Left lung (tissue), 14 donors: ENCODE measurements at places on chromosomes 5 and 9.

DNA sequence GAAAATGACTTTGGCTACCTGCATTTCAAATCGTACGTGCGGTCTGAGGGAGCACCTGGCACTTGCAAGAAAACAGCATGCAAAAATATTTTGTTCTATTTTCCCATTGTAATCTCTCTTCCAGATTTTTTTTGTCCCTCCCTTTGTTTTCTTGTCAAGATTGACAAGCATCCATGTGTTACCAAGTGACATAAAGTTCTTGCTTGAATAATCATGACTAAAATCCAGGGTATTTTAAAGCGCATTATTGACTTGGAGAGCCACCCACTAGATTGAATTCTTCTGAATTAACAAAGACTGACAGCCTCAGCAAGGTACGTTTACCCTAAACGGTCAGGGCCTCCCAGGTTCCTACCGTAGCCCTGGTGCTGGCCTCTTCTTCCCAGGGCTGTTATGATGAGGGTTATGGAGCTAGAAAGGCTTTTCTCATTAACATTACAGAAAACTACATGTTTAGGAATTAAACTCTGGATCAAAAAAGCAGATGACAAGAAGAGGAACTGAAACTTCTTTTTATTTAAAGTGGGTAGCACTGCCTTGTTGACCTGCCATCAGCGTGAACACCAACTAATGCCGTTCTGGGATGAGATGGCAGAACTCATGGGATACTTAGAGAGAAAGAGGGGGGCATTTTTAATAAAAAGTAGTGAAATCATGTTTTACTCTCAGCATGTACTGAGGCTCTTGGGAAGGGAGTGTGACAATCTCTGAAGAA is 297.0 kb downstream of the EFNA5 start:
- DNase-seq, result no peak

- peak; percentile 45 for DNase-seq
Observed at GRCh38 chr5:473551-474192, 30.7 kb downstream of the EXOC3 start.

DNA sequence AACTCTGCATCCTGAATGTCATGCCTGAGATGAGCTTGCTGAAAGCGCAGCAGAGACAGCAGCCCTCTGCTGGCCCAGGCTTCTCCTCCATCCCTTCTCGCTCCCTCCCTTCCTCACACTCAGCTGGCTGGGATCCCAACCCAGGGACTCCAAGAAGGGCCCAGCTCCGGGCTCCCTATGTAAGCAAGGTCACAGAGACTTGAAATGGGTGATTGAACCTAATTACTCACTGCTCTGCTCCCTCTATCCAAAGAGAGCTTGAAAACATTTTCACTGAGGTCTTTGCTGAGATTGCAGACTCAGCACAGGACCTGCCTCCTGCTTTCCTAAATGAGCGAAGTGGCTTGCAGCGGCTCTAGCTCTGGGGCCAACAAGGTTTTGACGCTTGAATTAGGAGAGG is 42.8 kb downstream of the RAPGEF1 start:
- peak; percentile 72 for DNase-seq

GRCh38 chr5:95925939-95926338 is 35.7 kb downstream of the ELL2 start:
- DNase-seq, result no peak

DNA sequence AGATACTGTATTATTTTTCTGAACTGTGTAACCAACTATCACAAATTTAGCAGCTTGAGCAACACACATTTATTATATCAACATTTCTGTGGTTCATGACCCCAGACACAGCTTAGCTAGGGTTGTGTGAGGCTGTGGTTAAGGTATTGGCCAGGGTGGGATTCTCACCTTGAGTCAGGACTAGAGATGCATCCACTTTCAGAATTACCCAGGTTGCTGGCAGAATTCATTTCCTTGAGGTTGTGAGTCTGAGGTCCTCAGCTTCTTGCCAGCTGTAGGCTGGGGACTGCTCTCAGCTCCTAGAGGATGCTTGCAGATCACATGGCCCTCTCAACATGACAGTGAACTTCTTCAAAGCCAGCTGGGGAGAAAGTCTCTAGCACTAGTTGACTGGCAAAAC is 122.5 kb upstream of the RASGRF2 start:
- no peak for DNase-seq

DNA sequence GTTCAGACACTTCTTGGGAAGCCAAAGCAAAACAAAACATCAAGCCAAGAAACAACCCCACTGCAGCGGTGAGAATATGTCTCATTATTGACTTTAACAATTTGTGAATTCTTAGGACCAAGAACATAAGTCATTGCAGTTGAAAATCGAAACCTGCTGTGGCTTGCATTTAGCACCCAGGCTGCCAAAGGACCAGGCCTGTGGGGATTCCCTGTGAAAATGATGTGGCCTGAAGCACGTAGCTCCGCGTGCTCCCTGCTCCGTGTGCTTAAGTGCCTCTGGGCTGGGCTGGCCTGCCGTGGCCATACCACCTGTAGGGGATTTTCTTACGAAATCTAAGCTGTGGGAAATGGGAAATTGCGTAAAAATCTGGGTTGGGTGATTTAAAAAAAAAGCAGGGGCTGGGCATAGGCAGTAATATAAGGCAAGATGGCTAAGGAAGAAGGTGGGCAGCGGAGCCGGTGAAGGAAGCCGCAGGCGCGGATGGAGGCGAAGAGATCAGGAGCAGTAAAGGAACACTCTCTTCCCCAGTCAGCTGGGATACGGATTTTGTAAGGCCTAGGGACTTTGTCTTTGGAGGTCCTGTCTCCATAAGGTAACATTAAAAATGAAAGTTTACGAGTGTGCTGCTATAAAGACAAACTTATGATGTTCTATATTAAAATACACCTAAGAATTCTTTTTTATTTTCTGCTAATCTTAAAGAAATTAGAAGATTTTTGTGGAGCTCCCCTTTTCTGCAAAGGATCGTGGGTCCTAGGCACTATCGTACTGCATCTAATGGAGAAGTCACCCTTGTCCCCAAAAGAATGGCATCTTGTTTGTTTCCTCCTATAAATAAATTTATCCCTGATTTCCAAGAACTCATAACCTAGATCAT is 189.6 kb upstream of the SEMA6A start:
- no peak for DNase-seq

DNA sequence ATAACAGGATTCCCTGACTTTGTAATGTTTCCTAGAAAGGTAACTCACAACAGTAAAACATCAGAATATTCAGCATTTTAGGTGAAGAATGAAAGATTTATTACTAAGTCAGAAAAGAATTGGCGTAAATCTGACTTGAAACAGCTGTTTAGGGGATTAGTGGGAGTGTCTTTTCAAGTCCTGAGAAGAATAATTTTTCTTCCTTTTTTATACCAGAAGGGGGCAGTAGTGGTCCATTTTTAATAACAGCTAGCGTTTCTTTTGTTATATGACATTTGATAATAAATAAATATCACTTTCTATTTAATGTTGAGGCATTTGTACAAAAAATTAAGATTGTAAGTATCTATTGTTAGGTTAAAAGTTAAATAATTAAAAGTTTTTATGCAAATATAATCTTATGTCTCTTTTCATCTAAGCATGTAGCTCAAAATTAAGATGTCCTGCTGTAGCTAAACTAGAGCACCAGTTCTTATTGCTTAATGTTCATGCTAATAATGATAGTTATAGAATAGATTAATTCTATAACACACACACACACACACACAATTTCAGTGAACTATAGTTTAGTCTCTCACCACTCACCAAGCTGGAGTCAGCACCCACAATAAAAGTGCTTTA is 258.7 kb upstream of the ARRDC3 start:
- peak; percentile 53 for DNase-seq

DNA sequence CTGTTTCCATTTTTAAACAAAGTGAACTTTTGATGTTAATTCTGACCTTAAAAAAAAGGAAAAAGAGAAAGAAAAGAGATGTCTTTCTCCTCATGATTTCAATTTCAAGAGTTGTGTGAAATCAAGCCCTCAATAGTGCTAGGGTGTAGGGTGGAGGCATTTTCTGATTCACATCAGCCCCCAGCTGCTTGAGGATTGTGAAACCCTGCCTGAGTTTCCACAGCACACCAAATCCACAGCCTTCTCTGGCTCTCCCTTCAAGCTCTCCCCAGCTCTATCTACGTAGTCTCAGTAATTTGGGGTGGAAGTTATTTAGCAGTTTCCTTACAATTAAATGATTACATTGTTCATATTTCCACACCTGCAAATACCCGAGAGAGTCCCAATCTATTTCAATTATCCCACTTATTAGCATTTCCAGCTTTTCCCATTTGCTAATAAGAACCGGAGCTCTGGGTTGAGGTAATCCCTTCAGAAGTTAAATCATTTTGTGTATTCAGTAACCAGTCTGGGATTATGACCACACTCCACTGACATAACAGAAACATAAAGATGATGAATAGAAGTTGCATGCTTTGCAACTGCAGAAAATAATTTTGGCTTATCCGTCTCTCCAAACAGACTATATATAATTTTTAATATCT is 54.9 kb downstream of the MTX3 start:
- DNase-seq, result no peak

DNA sequence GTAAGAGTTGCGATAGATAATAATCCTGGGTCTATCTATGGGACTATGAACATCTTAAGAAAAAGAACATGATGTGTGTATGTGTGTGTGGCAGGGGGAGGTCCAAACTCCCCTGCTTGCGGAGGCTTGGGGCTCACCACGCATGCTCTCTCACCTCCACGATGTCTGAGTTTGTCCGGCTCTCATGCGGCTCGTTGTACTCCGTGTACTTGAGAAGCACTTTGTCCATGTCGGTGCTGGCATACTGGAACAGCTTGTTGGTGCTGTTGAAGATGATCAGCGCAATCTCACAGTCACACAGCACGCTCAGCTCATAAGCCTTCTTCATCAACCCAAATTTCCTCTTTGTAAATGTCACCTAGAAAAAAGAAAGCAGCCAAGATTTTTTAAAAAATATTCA is 78.5 kb downstream of the MEF2C start:
- DNase-seq, result no peak

GRCh38 chr5:149228618-149229297 is 42.9 kb upstream of the AFAP1L1 start:
- DNase-seq, result no peak

DNA sequence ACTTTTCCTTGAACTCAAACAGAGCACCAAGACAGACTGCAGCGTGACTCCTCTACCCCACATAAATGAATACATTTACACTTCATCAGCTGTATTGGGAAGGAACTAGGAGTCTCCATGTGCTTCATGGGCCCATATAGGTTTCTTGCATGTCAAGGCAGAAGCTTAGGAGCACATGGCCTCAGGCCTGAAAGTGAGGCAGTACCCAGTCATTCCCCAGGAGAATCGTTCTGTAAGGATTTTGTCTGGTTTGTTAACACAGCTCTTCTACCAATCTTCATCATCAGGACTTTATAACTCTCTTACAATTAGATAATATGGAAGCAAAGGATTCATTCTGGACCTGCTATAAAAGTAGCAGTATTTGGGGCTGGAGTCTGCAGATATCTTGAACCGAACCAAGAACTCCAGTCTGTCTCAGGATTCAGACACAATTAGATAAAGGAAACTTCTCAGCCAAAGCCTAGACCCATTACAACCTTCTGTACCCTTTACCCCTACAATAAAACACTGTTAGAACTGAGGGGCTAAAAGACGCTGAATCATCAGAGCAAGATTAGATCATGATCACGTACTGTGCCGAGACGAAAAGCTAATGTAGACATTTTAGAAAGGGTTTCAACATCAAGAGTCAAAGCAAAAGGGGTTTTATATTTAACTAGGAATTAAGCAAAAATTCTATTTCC is 385.5 kb upstream of the SLC30A5 start:
- no peak for DNase-seq

GRCh38 chr5:111859533-111860270 is 102.7 kb upstream of the NREP start:
- DNase-seq, result no peak

DNA sequence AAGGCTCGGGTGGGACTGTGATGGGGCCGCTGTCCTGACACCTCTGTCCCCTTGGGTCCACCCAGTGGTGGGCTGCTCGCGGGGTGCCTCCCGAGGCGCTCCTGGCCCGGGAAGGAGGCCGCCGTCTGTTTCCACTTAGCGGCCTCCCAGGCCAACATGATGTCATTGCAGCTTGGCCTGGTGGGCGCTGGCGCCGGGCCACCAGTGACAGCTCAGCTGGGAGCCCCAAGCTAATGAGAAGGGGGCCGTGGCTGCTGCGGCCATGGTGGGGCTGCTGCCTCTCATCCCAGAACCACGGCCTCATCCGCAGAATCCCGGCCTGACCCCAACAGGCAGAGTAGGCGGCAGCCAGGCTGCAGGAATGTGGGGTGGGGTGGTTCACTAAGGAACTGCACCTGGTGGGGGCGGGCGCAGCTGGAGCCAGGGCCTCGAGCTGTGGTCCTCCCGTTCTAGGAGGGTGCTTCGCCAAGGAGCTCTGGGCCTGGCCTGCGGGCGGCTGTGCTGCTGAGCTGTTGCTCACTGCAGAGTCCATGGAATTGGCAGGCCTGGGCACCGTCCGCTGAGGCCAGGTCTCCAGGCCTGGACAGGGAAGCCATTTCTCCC is 123.5 kb upstream of the COL5A1 start:
- DNase-seq, result no peak

GRCh38 chr5:32507738-32508434 is 63.3 kb upstream of the ZFR start:
- no peak for DNase-seq

DNA sequence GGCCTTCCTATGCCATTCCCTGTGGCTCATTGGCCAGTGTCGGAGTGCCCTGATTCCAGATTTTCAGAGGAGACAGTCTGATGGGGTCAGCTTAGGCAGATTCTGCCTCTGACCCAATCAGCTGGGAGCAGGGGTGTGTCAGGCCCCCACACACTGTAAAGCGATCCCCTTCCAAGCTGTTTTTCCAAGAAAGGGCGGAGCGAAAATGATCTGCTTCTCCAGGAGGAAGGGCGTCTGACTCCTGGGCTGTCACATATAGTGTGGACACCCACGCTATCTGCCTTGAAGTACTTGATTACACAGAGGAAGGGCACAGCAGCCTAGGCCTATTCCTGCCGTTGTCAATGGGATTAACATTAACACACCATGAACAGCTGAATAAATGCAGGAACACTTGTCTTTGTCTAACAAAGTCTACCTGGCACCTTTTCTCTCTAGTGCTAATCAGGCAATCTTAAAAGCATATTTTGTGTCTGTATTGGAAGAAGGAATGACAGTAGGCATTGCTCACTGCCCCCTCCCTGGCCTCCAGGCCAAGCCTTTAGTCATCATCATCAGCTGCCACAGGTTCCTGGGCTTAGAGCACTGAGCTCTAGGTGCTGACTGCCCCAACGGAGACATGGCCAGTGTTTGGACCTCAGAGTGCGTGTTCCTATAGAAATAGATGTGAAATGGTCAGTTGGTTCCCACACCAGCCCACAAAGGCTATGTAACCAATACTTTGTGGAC is 218.7 kb downstream of the MELK start:
- DNase-seq, result no peak

DNA sequence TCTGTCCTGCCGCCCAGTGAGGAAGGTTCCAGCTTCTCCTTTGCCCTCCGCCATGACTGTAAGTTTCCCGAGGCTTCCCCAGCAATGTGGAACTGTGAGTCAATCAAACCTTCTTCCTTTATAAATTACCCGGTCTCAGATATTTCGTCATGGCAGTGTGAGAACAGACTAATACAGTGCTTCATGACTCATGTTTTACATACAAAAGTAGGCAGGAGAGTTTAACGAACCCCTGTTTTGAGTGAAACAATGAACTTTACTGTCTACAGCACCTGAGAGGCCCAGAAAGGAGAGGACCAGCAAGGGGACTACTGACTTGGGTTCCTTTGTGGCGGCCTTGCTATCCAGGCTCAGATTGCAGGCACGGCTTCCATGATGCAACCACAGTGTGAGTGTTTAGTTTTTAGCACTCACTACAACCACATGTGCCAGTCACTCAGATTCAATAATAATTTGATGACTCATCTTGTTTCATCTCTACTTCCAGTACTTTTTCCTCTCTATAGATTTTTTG is 139.1 kb upstream of the CLINT1 start:
- no peak for DNase-seq
